HT1080 (cell line): ENCODE measurements at places on chromosomes 7 and 10. TPM values are rescaled to one million over a fixed set of nuclear protein-coding genes. Genes with fewer than 3 reads are reported as not detected.

DNA sequence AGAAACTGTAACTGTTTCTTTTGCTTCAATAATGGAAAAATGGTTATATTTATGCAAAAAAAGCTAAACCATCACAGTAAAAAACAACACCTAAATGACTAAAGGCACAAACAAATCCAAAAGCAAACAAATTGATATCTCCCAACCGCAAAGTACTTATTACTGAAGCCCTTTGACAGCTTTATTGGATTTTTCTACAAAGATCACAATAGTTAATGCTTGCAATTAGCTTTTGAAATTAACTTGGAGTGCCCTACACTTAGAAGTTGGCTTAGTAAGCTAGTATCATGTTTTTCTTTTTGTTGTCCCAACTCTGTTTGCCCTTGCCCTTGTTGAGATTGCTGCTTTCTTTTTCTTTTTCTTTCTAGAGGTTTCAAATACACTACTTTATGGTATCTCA, 257.5 kb downstream of the INHBA start:
- DNase-seq = no peak

DNA sequence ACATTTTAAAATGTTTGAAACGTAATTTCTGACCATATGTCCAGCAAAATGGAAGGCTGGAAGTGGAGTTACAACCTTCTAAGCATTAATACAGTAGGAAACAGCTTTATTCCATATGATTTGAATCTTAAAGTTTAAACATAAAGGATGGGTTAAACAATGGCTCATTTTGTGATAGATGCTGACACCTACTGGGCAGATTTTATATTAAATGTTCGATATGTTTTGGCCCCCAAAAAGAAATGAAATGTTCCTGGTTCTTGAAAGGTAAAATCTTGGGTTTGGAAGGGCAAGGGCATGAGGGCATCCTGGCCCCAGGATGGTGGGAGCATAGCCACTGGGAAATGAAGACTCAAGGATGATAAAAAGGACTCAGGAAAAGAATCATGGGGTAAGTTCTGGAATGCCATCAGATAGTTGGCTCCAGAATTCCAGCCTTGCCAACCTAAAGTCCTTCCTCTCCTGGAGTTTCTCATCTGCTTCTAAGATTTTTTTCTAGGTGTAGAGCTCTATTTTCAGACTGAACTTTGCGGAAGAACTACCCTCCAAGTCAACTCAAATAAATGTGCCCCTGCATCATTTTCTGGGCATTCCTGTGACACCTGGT, 34.6 kb upstream of the SLC35G1 start:
- DNase-seq = peak; percentile 9

SEC23IP gene
- 36.2 and 45.4 TPM in 2 replicates for total RNA-seq

CSTF2T gene
- total RNA-seq = 29.9 and 31.1 TPM in 2 replicates
